Fibroblast of lung (primary cell): ENCODE measurements at places on chromosomes 4 and X. TPM values are rescaled to one million over a fixed set of nuclear protein-coding genes. Genes with fewer than 3 reads are reported as not detected.

DNA sequence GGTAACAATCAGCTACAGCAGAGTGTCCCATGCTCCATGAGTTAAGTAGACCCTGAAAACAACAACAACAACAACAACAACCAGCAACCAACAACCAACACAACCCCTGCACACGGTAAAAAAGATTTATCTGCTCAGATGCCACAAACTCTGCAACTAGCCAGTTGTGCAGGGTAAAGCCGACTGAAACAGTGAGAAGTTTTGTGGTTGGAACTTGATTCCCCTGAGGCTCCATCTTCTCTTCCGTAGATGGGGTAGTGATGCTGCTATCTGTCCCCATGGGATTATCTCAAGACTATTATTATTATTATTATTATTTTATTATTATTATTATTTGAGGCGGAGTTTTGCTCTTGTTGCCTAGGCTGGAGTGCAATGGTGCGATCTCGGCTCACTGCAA is 50.6 kb upstream of the RAPGEF2 start:
- DNase-seq = no peak

DNA sequence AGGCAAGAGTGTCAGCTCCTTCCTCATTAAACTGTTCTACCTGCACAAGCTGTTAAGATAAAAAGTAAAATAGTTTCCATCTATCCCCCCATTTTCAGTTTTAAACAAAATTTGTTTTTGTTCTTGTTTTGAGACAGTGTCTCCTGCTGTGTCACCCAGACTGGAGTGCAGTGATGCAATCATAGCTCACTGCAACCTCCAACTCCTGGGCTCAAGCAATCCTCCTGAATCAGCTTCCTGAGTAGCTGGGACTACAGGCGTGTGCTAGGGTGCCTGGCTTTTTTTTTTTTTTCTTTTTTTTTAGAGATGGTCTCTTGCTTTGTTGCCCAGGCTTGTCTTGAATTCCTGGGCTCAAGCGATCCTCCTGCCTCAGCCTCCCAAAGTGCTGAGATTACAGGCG is 105.4 kb downstream of the HS6ST2 start:
- peak; percentile 43 for DNase-seq

DNA sequence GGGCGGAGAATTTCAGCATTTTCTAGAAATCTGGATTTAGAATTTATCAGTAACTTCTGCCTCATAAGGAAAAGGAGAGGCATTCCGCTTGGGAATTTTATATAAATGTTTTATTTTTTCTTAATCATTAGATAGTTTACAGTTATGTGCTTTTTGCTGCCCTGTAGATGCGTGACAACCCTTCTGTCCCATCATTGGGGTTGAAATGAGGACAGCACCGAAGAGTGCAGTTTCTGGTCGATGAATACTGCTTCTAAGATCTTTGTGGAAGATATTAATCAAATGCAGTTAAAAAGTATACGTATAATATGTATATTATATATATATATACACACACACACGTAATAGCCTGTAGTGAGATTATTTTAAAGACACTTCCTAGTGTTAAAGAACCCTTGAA is 1.5 kb downstream of the RBPJ start:
- no peak for DNase-seq

VGLL1 gene
- not detected in 2 replicates for total RNA-seq

GRCh38 chr4:61741327-61742096 is 541.4 kb downstream of the ADGRL3 start:
- DNase-seq = peak; percentile 77

DNA sequence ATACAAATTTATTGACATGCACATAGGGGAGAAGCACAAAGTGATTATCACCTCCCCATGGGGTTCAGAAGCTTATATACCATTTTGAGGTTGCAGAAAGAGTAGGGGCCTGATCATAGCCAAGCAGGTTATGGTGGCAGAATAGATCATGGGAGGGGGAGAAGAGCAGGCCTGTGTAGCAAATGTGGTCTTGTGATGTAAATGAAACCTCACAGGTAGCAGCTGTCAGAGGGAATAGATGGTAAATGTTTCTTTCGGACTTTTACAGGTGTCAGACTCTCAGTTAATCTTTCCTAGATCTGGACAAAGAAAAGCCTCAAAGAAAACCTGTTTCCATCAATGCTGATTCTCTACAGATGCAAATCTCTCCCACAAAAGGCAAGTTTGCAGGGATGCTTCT is 84.4 kb downstream of the CFAP299 start:
- no peak for DNase-seq

DNA sequence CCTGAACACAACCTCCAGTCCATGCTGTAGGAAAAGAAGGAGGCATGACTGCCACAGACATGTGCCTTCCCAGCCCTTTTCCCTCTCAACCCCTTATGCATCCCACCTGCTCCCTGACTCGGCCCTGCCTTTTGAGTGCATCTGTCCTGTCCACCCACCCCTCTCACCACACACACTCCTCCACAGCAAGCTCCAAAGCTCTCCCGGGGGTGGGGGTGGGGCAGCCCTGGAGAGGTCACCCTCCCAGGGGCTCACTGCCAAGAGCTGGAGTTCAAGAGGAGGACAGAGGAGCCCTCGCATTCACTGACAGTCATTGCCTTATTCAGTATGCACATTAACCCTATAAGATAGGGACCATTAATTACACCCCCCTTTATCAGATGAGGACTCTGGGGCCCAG is 46.6 kb upstream of the MAMLD1 start:
- no peak for DNase-seq

- DNase-seq = no peak
Measured at GRCh38 chr4:74397748-74398426, 32.9 kb downstream of the EREG start.

SLC38A5 gene
- total RNA-seq = 21.5 and 21.8 TPM in 2 replicates

PABPC4L gene
- 0.77 and 1.2 TPM in 2 replicates for total RNA-seq

DNA sequence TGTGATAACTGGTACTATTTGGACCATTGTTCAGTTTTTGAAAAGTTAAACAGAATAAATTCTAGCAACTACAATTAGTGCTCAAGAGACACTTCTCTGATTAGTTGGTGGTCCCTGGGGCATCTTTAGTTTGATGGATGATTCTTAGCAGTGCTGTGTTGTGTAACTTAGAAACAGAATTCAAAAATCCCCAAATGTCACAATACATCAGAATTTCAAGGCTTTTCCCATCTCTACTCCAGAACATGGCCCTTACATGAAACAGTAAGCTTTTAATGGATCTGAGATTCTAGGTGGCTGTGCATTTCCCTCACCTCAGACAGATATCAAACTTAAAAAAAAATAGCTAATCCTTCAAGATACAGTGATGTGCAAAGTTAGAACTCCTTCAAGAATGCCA is 104.4 kb upstream of the CXCL13 start:
- no peak for DNase-seq
